Activated T-cell treated with anti-CD3 and anti-CD28 coated beads for 1 hour (primary cell): ENCODE measurements at places on chromosomes 7 and 10.

GRCh38 chr10:78747401-78748234, 321.1 kb upstream of the ZMIZ1 start:
- DNase-seq: no peak

- no peak for DNase-seq
Observed at GRCh38 chr7:81449105-81449504, 320.7 kb downstream of the HGF start.

- DNase-seq: no peak
Observed at GRCh38 chr10:101772895-101773761, 2.8 kb downstream of the FGF8 start.

DNA sequence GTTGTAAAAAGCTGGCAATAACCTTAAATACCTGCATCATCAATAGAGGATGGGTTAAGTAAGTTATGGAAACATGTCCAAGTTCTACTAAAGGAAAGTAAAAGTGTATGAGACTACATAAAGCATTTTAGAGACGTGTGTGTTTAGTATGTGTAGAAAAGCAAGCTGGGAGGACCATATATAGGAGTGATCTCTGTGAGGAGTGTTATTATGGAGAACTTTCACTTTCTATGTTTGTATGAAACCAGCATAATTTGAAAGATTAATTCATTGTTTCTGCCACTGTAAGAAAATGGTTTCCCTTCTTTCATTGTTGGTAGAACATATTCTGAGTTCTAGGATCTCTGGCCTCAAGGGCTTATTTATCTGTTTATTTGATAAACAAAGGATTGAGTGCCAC, 19.2 kb upstream of the PDLIM1 start:
- DNase-seq: no peak

GRCh38 chr7:138887872-138888656, 90.1 kb upstream of the ATP6V0A4 start:
- no peak for DNase-seq

GRCh38 chr10:15865304-15865703, 5.0 kb upstream of the MINDY3 start:
- no peak for DNase-seq

DNA sequence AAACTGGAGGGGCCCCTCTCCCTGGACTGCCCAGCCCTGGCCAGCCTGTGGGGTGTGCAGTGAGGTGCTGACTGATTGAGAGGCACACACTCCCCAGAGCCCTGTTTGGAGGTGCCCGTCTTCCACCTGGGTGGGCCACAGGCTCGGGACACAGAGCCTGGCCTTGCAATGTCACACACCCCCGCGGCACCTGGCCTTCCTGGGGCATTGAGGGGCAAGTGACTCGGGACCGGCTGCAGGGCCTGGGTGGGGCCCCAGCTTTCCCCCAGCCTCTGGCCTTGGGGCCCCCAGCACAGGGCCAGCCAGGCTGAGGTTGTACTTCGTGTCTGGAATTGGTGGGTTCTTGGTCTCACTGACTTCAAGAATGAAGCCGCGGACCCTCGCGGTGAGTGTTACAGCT, 13.9 kb upstream of the NKX6-2 start:
- DNase-seq: no peak

DNA sequence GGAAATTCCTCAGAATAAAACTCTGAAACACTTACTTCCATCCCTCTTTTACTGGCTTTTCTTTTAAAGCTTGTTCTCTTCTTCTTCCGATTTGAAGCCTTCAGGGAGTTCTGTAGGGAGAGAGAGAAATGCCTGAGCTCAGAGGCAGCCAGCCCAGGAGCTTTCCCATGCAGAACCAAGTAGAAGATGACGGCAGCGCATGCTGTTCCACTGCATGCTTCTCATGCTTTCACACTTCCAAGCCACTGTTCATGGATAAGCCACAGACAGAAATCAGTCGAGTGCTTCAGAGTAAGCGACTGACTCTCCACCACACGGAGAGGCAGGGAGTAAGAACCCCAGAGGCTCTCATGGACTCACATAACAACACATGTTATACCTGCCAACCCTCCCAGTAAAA, 237.3 kb downstream of the DGKI start:
- DNase-seq: no peak

DNA sequence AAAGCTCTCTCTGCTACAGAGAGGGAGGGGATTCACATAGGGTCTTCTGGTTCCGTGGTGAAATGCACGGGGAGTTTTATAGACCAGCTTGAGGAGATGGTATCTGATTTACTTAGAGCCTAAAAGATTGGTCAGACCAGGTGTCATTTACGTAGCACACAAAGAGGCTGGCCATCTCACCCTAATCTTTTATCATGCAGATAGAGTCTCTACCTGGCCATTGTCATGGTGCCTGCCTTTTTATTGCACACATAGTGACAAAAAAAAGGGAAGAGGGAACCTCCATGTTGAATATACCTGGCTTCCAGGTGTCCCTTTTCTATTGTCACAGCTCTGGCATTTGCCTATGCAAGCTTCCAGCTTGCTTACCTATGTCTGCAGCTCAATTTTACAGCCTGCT, 1456.1 kb downstream of the GATA3 start:
- DNase-seq: no peak

DNA sequence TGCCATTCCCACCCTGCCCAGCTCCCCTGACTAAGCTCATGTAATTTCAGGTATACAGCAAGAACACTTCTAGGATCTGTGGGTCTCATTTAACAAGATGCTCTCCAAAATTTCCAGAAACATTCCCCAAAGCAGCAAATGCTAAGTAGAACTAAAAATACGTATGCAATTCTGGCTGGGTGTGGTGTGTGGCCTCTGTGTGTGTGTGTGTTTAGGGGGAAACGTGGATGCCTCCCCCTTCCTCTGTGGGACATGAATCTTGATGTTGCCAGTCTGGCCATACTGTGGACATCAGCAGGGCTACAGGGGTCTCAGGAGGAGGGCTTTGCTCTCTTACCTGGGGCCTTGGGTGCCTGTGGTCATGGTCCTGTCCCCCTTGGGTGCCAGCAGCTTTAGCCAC, 18.4 kb downstream of the EMX2 start:
- DNase-seq: no peak

GRCh38 chr7:44286182-44286617, 39.2 kb downstream of the CAMK2B start:
- DNase-seq: no peak

DNA sequence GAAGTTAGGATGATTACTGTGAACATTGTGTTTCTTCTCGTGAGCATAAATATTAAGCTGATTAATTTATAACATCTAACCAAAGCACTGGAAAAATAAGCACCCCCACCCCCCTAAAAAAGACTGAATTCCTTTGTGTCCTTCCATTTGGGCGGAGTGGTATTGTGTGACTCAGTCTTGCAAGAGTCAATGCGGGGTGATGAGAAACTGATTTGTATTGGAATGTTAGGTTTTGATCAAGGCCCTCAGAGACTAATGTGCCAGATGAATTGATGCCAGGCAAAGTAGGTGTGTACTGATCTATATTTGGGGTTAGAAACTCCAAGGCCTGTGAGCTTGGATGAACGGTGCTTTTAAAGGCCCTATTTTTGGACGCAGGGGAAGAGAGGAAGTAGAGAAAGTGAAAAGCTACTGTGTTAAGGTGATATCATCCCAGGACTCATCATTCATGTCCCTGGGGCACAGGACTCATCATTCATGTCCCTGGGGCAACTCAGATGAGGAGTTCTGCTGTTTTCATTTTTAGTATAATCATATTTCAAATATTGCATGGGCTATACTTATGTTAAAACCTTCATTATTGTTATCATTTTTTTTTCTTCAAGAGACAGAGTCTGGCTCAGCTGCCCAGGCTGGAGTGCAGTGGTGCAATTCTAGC, 61.3 kb upstream of the PTN start:
- DNase-seq: no peak

- no peak for DNase-seq
Observed at GRCh38 chr10:57919864-57920263, 347.8 kb downstream of the IPMK start.

DNA sequence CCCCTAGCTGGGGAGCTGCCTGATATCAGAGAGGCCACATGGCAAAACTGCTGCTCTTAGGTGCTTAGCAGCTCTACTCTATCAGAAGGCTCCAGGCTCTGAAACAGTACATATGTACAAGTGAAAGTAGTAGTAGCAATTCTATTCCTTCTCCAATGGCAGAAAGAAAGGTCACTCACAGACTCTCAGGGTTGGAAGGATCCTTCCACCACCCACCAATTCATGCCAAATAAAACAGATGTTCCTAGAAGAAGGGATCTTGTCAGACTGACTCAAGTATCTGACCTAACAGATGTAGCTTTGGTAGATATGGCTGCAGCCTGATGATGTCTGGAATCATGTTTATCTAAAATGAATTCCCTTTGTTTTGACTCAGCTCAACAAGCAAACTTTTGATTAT, 8.0 kb upstream of the ALDH18A1 start:
- DNase-seq: no peak

GRCh38 chr10:96794836-96795733, 37.0 kb upstream of the LCOR start:
- DNase-seq: no peak

DNA sequence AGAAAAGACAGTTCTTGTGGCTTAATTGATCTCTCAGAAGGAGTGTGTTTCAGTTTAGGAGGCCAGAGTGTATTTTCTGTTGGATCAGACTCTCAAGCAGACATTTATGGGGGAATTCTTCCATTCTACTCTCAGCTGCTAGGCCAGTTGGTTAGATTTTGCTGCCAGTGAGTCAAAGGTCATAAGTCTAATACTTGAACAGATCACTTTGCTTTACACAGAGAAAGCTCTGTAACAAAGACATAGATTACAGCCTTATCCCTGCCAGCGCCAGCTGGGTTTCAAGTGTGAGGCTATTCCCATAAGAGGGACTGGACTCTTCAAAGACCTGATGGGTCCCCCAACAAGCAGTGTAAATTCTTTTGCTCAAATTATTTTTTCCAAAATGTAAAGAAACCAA, 145.6 kb upstream of the SEMA3C start:
- no peak for DNase-seq

DNA sequence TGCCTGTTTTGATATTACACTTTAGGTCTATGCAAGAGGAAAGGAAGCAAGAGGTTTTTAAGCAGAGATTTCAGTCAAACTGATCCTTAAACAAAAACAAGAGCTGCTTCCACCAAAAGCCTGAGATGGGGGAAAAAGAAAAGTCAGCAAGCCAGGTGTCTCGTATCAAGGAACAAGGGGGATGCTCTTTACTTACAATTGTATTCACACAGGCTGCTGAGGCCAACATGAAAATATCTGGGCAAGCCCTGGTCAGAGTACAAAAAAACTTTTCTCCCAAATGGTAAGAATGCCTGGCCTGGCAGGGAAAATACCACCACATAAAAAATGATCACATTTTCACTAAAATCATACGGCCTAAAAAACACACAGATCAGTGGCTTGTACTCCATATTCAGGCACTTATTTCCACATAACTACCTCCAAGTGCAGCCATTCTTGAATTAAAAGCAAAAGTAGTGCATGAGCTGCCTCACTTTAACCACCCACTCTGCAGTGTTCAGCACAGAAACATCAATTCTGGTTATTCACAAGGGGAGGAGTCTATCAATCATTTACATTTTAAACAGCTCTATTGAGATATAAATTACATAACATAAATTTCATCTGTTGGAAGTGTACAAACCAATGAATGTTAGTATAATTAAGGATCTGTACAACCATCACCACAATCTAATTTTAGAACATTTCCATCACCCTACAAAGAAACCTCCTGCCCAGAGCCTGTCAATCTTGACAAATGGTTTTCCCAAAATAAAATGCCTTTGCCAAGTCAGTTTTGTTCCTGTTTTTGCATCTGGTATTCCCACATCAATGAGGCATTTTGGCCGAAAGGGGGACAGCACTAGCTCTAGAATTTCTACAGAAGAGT, 70.2 kb downstream of the GRB10 start:
- no peak for DNase-seq

DNA sequence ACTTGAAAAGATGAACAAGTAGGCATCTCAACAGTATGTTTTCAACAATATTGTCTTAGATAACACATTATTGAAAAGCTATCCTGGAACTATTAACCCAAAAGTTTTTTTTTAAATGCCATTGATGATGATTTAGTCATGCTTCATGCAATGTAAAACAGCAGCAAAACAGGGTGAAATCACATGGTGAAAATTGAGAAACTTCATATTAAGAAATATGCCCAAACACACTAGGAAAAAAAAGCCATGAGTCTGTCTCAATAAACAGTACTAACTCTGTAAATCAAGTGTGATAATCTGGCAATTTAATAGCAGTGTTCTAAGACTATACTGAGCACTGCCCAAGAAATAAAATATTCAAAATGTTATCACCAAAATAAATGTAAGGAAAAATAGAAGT, 613.1 kb downstream of the KCNMA1 start:
- DNase-seq: no peak

DNA sequence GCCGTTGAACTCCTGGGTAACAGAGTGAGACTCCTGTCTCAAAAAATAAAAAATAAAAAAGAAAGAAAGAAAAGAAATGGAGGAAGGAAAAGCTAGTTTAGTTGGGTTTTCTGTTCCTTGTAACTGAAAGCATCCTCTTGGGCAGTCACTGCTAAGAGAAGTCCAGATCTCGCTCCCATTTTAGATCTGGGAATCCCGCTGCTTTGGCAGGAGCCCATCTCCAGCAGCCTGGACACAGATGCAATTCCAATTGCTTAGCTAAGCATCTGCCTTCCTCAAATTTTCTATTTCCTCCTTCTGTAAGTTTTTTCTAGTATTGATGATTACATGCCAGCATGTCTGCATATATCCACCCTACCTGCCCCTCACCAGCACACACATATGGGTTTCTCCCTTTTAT, 54.1 kb downstream of the DENND2A start:
- DNase-seq: no peak

DNA sequence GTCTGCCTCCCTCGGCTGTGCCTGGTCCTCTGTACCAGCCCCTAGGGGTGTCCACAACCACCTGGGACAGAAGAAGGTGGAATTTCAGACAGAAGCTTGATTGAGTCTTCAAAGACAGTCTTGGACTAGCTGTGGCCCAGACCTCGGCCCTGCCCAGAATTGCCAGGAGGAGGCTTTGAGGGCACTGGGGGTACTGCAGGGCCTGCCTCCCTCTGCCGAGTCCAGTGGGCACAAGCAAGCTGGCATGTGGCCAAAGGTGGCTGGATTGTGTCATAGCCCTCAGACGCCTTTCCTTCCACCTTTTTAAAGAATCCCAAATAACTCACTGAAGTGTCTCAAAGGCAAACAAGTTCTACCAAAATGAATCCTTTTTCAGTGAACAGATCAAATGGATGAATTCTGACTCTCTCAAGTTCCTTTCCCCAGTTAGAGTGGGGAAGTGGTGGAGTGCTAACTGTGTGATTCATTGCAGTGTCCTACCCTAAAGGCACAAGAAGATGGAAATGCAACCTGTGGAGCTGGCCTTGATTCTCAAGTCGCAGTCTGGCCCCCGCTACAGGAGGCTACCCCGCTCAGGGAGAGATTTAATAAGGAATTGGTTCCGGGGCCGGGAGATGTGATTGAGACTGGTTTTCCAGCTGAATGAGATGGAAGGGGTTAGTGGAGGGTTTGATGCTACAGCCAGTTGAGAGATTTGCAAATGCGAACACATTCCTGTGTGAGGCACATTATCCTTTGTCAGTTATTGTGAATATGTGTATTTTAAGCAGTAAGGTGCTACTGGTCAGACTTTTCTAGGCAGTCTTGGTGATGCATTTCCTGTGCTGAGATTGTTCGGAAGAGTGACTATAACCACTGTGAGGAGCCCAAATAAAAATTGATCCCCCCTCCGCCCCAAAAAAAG, 28.8 kb upstream of the SLC26A4 start:
- no peak for DNase-seq

- no peak for DNase-seq
Observed at GRCh38 chr7:34530259-34530658, 127.8 kb upstream of the NPSR1 start.

GRCh38 chr7:22821702-22822485, 755 bp downstream of the TOMM7 start:
- DNase-seq: no peak
